ENCODE measurements at places on chromosomes 4 and X.

DNA sequence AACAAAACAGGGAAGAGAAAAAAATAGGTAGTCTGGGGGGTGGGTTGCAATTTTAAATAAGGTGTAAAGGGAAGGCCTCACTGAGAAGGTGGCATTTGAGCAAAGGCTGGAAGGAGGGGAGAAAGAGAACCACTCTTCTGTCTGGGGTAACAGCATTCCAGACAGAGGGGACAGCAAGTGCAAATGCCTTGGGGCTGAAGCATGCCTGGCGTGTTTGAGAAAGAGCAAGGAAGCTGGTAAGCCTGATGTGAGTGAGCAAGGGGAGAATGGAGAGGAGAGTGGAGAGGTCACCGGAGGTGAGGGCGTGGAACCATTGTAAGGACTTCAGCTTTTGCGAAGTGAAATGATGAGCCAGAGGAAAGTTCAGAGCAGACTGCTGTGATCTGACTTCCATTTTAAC, 19.7 kb upstream of the DOCK11 start:
- no peak for DNase-seq

DNA sequence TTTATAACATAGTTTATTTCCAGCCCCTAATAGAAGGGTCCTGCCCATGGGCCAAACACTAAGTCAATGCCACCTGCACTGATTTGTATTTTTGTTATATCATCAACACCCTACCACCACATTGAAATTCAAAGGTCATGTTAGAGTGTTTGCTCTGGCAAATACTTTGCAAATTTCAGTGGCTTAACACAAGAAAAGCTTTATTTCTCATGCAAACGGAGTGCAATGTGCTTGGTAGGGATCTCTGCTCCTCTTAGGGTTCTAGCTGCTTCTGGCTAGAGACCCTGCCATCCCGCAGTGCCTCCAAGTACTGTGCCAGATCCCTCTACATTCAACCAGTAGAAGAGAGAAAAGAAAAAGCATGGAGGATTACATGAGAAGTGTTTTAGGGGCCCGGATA, 230.8 kb upstream of the TET2 start:
- no peak for DNase-seq

DNA sequence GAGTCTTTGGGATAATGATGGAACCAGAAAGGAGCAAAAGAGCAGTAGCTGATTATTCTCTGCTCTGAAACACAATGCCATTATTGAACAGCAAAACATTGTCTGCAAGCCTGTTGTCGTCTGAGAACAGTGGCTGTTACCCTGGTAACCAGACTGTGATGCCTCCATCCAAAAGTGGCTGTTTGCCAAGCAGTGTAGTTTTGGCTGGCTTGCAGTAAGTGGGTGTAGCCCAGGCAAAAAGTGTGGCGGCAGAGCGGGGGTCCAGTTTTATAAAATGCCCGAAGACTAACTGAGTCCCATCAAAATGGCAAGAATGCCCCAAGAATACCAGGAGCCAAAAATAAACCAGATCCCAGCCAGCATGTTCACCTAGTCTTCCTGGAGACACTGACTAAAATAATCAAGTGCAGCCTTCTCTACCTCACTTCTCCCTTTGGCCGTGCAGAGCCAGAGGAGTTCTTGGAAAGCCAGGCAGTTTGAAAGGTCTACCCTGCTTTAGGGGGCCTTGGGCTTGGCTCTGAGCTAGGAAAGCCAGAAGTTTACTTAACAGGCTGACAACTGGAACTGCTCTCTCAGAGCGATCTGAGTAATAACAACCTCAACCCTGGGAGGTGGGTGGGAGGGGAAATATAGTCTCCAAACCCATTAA, 2.6 kb downstream of the PLP1 start:
- no peak for DNase-seq

DNA sequence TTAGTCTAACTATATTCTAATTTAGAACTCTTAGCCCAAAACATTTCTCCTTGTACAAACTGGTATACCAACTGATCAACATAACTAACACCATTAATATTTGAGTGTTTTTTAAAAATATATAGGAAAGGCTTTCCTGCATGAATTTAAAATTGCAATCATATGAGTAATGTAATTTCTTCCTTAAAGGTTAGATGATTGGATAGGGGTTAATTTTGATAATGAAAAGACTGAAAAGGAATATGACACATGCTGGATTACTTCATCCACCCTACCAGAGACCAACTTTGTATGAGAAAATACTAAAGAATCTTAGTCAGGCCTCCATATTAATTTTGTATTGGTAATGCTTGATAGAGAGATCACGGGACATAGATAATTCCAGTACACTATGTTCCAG, 25.1 kb upstream of the PLS3 start:
- DNase-seq = no peak

DNA sequence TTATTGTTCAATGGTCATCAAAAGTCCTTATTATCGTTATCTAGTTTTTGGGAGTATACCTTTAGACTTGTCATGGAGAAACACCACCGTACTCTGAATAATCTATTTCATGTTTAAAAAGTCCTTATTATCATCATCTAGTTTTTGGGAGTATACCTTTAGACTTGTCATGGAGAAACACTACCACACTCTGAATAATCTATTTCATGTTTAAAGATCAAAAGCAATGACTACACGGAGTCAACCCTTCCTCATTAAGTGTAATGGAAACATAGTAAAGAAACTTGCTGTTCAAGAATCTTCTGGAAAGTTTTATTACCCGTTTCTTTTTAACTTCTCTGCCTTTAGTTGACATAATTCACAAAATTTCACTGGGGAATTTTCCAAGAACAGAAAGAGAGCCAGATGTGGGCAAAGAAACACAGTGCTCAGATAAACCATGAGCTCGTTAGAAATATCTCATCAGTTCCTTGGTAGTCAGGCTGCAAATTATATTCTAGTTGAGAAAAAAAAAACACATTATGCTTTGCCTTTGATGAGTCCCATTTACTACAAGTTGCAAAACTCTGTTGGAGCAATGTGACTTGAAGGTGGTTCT, 158.8 kb downstream of the AFAP1 start:
- DNase-seq = no peak
